Occipital lobe (tissue), 3 donors: ENCODE measurements at places on chromosomes 16 and 17. TPM values are rescaled to one million over a fixed set of nuclear protein-coding genes. Genes with fewer than 3 reads are reported as not detected.

The ATP1B2 gene
- total RNA-seq: 5.0 TPM

The TMEM114 gene
- not detected for total RNA-seq

The ARHGAP44 gene
- 16.4 TPM for total RNA-seq

The DRC3 gene
- 2.0 TPM for total RNA-seq

The TMC8 gene
- total RNA-seq: 0.94 TPM

The WSCD1 gene
- total RNA-seq: 35.7 TPM

The ROGDI gene
- 38.7 TPM for total RNA-seq

The CCDC200 gene
- total RNA-seq: not detected

The PTX4 gene
- not detected for total RNA-seq

The OR1F1 gene
- 0.78 TPM for total RNA-seq

The NECAB2 gene
- total RNA-seq: 1.9 TPM
